ENCODE measurements at places on chromosomes 6 and 20. TPM values are rescaled to one million over a fixed set of nuclear protein-coding genes. Genes with fewer than 3 reads are reported as not detected.
A peak's percentile ranks its signal among the peaks of the same experiment; 100 is the strongest.

DNA sequence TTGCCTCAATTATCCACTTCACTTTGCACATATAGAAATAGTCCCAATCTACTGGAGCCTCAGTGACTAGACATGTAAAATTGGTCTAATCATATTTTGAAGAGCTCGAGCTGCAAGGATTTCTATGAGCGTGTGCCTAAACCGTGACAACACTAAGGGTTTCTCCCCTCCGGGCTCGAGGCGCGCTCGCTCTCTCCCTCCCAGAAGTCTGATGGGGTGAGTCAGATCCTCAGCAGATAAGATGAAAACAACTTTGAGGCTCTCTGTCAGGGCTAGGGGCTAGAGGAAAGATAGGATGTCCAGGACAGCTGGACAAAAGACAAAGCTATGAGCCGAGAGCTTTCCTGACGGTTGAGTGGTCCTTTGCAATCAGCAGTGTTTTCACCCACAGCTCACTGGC lies 16.8 kb downstream of the GNAS-AS1 start:
- no peak for DNase-seq

DNA sequence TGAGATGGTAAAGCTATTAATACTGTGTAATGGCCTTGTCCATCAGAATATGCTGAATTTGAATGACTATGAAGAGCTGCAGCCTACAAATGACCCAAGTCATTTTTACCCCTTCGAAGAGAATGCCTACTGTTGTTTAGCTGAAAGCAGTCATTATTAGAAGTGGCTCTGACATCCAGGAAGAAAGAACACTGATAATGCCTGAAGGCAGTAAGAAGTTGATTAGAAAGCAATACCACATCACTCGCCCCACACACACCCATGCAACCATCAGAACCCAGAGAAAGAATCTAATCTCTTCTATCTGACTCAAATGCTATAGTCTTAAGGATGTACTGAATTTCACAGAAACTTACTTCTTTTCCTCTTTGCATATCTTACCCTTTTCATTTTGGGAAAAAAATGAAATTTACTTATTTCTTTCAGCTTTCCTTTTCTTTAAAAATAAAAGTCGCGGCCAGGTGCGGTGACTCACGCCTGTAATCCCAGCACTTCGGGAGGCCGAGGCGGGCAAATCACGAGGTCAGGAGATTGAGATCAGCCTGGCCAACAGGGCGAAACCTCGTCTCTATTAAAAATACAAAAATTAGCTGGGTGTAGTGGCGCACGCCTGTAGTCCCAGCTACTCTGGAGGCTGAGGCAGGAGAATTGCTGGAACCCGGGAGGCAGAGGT lies 61.0 kb downstream of the ARHGAP18 start:
- DNase-seq, result no peak

- no peak for DNase-seq
Observed at GRCh38 chr6:116996842-116997241, 119.8 kb downstream of the RFX6 start.

GRCh38 chr20:2663364-2663886 lies 591 bp downstream of the IDH3B start:
- DNase-seq, result no peak

DNA sequence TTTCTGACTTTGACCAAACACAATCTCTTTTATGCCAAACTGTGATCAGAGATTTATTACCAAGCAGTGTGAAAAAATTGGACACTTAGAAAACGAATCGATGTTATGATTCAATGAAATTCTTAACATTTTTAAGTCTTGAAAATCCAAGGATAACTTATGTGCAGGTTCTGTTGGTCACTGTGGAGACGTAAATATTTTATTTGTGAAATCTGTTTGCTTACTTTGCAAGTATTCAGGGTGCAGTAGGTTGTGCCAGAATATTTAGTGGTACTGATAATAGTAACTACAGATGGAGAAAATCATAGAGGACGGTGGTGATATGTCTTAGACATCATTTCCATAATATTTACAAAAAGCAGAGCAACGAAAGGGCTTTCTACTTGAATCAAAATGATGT lies 97.3 kb downstream of the BMP2 start:
- no peak for DNase-seq

- peak; percentile 39 for DNase-seq
Observed at GRCh38 chr6:134295953-134296553, 21.9 kb downstream of the SGK1 start.

DNA sequence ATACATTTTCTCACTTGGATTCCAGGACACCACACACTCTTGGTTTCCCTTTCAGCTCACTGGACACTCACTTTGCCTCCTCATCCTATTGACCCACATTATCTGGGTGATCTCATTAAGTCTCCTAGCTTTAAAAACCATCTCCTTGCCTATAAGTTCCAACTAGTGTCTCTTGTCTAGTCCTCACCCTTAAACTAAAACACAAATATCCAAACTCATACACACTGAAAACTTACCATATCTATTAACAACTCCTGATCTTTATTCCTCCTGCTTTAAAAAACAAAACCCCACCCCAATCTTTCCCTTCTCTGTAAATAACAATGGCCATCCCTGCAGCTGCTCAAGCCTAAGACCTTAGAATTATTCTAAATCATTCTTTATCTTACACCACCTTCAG lies 3.5 kb upstream of the SMIM28 start:
- no peak for DNase-seq

APCDD1L gene
- total RNA-seq, result not detected

BNIP5 gene
- under 0.01 TPM for total RNA-seq
